Activated T-cell treated with anti-CD3 and anti-CD28 coated beads, Interleukin-2, amount 50 U/mL, for 72 hours (primary cell): ENCODE measurements at places on chromosomes 5 and 9. TPM values are rescaled to one million over a fixed set of nuclear protein-coding genes. Genes with fewer than 3 reads are reported as not detected.

Gene BHMT2
- not detected for total RNA-seq

DNA sequence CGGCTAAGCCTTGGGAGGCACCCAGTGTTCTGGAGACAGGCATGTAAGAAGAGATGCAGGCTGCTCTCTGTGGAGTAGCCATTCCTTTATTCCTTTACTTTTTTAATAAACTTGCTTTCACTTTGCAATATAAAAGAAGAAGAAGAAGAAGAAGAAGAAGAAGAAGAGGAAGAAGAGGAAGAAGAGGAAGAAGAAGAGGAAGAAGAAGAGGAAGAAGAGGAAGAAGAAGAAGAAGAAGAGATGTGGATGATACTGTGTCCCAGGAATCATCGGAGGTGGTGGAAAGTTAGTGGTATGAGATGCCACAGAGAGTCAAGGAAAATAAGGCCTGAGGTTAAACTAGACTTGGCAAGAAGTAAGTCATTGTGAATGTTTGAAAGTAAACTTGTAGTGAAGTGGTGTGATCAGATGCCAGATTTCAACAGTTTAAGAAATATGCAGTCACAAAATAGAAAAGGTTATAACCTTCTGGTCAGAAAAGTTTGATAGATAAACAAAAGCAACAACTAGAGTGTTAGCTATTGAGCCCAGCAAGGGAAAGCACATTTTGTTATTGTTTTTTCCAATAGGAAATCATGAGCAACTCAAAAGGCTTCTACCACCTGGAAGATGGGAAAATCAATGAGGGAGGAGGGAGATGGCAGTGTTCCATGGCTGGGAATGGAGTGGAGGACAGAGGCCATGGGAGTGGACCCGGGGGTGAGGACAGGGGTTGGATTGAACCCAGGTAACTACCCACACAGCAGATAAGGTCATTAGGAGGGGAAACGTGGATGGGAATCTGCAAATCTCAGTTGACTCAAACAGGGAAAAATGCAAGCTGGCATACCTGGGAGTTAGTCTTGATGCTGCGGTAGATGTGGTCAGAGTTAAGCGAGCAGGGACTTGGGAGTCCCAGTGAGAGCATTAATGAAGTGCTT is 16.8 kb downstream of the AOPEP start:
- no peaks in the 10 kb centered on the region for H3K4me1 ChIP-seq
- H3K27ac ChIP-seq, result no peak overlapping the region
- no peak for DNase-seq
- peaks cover 3% of the 10 kb centered on the region for H3K36me3 ChIP-seq
- no peaks in the 10 kb centered on the region for H3K27me3 ChIP-seq

DNA sequence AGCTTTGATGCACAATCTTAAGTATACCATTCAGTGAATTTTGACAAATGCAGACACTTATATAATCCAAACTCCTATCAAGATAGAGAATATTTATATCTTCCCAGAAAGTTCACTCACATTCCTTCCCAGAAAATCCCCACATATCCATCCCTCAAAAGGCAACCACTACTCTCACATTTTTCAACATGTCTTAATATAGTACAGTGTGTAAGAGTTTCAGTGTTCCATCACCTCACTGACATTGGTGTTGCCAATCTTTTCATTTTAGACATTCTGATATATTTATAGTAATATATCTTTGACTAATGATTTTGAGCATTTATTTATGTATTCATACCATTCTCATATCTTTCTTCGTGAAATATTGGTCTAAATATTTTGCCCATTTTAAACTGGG is 38.1 kb upstream of the JAK2 start:
- DNase-seq, result no peak
- no peaks in the 10 kb centered on the region for H3K27me3 ChIP-seq

DNA sequence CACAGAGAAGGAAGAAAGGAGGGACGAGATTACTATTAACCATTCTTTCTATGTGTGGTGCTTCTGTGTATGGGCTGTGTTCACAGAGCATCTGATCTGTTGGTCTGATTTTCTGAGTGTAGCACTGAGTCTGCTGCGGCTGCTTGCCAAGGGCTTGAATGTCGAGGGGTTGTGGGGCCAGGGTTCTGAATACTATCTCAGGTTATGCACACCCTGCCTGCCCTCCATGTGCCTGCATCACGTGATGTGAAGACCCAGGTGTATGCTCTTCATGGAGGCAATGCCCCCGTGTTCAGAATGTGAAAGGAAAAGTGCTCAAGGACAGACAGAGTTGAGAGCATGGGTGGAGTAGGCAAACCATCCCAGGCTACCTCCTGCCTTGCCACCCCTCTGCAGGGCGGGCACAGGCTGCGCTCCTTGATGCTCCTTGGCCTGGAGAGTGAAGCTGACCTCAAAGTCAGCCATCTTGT is 254.9 kb downstream of the FANCC start:
- H3K27ac ChIP-seq, result no peak overlapping the region
- no peak for DNase-seq
- H3K4me1 ChIP-seq, result no peaks in the 10 kb centered on the region
- no peaks in the 10 kb centered on the region for H3K27me3 ChIP-seq

DNA sequence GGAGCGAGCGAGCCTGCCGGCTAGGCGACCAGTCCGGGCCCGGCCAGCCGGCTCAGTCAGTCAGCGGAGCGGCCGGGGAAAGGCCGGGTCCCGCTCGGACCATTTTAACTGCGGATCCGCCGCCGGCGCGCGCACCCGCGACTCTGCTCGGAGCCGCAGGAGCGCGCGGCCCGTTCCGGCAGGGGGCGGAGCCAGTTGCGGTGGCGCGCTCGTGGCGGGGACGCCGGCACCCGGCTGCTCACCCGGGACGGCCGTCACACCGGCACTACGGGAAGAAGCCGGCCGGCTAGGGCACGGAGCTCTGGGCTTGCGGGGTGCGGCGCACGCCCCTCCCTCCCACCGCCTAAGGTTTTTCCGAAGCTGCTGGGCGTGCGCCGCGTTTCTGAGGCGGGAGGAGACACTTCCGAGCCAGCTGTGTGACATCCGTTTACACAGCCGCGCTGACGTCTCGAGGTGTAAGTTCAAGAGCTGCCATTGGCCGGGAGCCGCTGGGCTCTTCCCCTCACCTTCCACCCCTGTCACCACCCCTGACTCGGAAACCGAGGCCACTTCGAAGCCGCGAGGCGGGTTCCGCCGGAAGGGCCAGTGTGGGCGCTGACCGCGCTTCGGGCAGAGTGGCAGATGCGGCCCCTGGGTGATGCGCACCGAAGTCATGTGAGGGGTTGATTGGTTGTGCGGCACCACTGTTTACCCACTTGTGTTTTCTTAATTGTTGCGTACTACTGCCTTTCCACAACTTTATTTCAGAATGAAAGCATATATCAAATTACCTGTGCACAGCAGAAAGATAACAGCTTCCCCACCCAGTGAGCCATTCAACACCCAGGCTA is at the start of gene FBXL17:
Gene FBXL17 (minus strand): TSS at position 145 of the 830 bp plus-strand sequence.
- H3K27me3 ChIP-seq, result no peaks in the 10 kb centered on the region
- peaks cover 4% of the 10 kb centered on the region for H3K36me3 ChIP-seq
- peak within 1 kb of the TSS; percentile 91 for H3K4me3 ChIP-seq

DNA sequence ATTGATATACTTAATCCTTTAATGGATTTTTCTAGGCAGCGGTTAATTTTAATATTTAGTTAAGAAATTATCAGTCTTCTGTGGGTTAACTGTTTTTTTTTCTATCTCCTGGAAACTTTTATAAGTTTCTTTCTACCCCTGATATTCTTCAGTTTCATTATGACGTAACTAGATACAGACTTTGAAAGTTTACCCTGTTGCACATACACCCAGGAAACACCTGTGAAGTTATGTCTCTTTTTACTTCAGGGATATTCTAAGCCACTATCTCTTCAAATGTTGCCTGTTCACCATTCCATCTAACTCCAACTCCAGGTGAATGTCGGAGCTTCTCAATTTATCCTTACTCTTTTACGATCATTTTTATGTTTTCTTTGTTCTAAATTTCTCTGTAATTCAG is 329.0 kb downstream of the ICE1 start:
- no peak overlapping the region for H3K4me3 ChIP-seq
- H3K27ac ChIP-seq, result no peak overlapping the region
- peaks cover 1% of the 10 kb centered on the region for H3K36me3 ChIP-seq
- DNase-seq, result no peak

- H3K4me3 ChIP-seq, result no peak overlapping the region
- H3K36me3 ChIP-seq, result no peaks in the 10 kb centered on the region
- H3K27me3 ChIP-seq, result peaks cover 17% of the 10 kb centered on the region
- H3K4me1 ChIP-seq, result no peaks in the 10 kb centered on the region
- DNase-seq, result no peak
- H3K27ac ChIP-seq, result no peak overlapping the region
These were observed 172.9 kb upstream of the IL12B start for GRCh38 chr5:159503236-159503635.

- H3K27ac ChIP-seq, result no peak overlapping the region
- no peaks in the 10 kb centered on the region for H3K36me3 ChIP-seq
- DNase-seq, result no peak
These were observed 32.2 kb upstream of the BRD3 start for GRCh38 chr9:134100040-134100439.

DNA sequence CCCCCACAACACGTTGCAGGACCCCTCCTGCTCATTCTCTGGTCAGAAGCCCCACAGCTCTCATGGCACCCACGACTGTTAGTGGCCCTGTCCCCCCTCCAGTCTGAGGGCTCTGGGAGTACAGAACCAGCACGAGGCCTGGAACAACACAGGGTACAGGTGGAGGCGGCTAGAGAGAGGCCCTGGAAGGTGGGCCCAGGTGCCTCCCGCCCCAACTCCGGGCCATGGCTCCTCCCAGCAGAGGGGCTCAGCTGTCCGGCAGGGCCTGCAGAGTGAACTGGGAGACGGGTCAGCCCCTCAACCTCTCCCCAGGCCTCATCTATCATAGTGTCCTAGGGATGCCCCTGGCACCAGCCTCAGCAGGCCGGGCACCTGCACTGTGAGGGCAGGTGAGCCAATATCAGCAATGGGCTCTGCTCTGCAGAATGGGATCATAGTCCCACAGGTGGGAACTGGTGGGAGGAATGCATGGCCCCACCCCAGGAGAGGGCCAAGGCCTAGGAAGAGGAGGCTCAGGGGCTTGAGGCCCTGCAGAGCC is 58.6 kb downstream of the BARX1 start:
- peaks cover 14% of the 10 kb centered on the region for H3K4me1 ChIP-seq
- no peak for DNase-seq
- H3K27me3 ChIP-seq, result no peaks in the 10 kb centered on the region
- H3K27ac ChIP-seq, result no peak overlapping the region
- H3K4me3 ChIP-seq, result no peak overlapping the region

Gene C5orf58
- total RNA-seq, result not detected

Gene C9orf50
- 0.31 TPM for total RNA-seq

Gene CDKN2B-AS1
- total RNA-seq, result 0.70 TPM

DNA sequence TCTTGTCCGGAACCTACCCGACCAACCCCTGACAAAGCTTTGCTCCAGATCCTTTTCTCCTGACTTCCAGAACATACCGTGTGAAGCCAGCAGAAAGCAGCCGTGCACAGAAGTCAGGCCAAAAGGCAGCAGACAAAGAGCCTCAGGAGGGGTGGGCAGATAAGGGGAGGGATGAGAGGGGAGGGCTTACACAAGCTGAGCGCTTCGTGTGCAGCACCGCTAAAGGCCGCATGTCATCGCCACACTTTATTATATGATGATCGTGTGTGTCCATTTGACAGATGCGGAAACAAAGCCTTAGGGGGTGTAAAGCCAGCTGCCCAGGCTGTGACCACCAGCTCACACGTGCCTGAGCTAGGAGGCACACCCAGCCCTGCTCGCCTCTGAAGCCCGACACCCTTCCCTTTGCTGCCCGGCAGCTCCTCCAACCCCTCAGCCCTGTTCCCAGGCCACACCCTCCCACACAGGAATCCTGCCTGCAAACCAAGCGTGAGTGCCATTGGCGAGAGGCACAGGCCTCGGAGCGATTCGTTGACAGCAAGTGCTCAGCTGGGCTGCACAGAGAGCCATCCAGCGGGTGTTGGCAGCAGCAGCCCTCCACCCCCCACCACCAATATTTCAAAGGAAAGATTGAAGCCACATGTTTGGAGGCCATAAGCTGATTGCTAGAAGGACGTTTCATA is 170.5 kb upstream of the SMIM23 start:
- peaks cover 4% of the 10 kb centered on the region for H3K27me3 ChIP-seq
- H3K36me3 ChIP-seq, result no peaks in the 10 kb centered on the region
- DNase-seq, result no peak
- H3K4me1 ChIP-seq, result no peaks in the 10 kb centered on the region
- H3K4me3 ChIP-seq, result no peak overlapping the region

DNA sequence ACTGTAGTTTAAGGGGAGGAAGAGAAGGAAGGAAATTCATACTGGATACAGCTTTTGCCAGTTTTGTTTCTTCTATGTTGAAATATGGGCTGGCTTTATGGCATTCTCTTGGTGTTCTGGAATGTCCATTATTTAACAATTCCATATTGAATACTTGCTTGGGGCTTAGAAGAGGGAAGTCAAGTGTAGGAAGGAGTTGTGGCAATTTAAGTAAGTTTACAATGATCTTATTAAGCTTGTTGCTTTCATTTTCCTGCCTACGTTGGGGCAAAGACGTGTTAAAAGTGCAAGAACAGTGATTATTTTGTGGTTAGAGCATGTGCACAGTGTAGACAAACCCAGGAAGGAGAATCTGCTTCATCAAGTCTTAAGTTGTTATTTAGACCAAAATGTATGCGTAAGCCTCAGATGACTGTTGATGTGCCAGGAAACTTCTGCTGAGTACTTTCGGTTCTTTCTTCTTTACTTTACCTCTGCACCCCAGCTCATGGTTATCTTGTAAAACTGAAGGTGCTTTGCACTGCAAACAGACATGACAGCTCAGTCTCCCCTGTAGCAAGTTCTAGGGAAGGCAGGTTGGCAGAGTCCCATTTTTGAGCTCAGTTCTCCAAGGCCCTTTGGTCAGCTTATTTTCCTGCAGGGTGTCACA is 75.8 kb downstream of the F2RL2 start:
- H3K4me1 ChIP-seq, result peaks cover 75% of the 10 kb centered on the region
- peak; percentile 58 for DNase-seq
- H3K27ac ChIP-seq, result peak overlapping the region; percentile 97
- peaks cover 3% of the 10 kb centered on the region for H3K36me3 ChIP-seq
- peak overlapping the region; percentile 77 for H3K4me3 ChIP-seq

GRCh38 chr5:94471521-94471920 is 146.9 kb downstream of the KIAA0825 start:
- DNase-seq, result no peak
- H3K27me3 ChIP-seq, result no peaks in the 10 kb centered on the region
- H3K36me3 ChIP-seq, result no peaks in the 10 kb centered on the region

- peaks cover 15% of the 10 kb centered on the region for H3K4me1 ChIP-seq
- DNase-seq, result no peak
- H3K27ac ChIP-seq, result no peak overlapping the region
- H3K4me3 ChIP-seq, result no peak overlapping the region
- no peaks in the 10 kb centered on the region for H3K36me3 ChIP-seq
These were observed 13.6 kb downstream of the PTPDC1 start for GRCh38 chr9:94097788-94098414.

Gene FKBP15
- total RNA-seq, result 24.7 TPM

Gene PCDHAC1
- total RNA-seq, result not detected

DNA sequence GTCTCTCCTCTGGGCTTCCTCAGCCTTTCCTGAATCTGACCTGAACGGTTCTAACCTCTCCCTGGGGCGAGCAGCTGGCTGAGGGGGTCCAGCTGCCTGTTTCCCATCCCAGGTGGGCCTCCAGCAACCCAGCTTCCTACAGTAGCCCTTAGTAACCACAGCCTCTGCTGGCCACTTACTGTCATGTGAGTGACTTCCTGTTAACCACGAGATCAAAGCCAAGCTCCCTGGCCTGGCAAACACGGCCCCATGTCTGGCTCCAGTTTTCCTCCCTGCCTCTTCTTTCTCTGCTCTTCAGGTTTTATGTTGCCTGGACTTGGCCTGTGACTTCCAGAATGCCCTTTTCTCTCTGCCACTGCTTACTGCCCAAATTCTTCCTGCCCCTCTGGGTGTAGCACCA is 47.2 kb upstream of the DAB2IP start:
- no peaks in the 10 kb centered on the region for H3K36me3 ChIP-seq
- no peak for DNase-seq
- no peak overlapping the region for H3K4me3 ChIP-seq
- H3K27me3 ChIP-seq, result peaks cover 34% of the 10 kb centered on the region
- H3K4me1 ChIP-seq, result no peaks in the 10 kb centered on the region
- H3K27ac ChIP-seq, result no peak overlapping the region
